ENCODE measurements at places on chromosomes 2 and 18.

GRCh38 chr18:56038171-56039030, 450.4 kb upstream of the TCF4 start:
- DNase-seq = no peak

GRCh38 chr2:71069376-71069775, 928 bp downstream of the NAGK start:
- no peak for DNase-seq

DNA sequence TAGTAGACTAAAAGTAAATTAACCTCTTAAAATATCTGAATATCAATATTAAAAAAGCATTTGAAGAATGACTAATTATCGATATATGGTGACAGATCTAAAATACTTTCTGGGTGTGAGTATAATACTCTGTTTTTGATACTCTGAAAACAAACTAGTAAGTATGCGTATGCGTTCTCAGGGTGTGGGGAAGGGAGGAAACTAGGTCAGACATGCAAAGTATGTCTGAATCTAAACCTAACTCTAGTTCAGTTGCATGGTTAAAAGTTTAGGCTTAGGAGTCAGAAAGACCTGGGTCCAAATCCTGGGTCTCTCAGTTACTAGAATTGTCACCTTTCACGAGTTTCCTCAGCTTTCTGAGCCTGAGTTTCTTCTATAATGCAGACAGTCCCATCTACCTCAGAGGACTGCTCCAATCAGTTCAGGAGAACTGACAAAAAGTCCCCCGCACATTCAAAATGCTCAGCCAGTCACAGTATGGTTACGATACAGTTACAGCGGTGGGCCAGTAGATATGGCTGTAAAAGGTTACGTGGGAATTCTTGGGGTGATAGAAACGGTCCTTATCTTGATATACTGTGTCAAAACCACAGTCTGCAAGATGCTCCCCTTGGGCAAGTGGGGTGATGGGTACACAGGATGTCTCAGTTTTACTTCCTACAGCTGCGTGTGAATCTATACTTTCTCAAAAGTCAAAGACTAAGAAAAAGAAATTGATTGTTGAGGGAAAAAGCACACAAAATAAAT, 29.2 kb downstream of the UNC50 start:
- peak; percentile 20 for DNase-seq

- DNase-seq = no peak
Observed at GRCh38 chr2:13009027-13009642, 292.4 kb downstream of the TRIB2 start.

GRCh38 chr18:44803019-44803650, 122.4 kb downstream of the SETBP1 start:
- DNase-seq = no peak

Measured in activated gamma-delta T cell treated with anti-CD3 and anti-CD28 coated beads, Interleukin-2, amount 50 U/mL, for 16 hours (primary cell).